Activated naive CD4-positive, alpha-beta T cell (primary cell): ENCODE measurements at places on chromosomes 1 and 21.
A peak's percentile ranks its signal among the peaks of the same experiment; 100 is the strongest.

GRCh38 chr1:150151291-150152181 lies 1.8 kb downstream of the PLEKHO1 start:
- DNase-seq, result peak; percentile 65

- no peak for DNase-seq
Measured at GRCh38 chr1:157404614-157405013, 147.7 kb downstream of the FCRL5 start.

DNA sequence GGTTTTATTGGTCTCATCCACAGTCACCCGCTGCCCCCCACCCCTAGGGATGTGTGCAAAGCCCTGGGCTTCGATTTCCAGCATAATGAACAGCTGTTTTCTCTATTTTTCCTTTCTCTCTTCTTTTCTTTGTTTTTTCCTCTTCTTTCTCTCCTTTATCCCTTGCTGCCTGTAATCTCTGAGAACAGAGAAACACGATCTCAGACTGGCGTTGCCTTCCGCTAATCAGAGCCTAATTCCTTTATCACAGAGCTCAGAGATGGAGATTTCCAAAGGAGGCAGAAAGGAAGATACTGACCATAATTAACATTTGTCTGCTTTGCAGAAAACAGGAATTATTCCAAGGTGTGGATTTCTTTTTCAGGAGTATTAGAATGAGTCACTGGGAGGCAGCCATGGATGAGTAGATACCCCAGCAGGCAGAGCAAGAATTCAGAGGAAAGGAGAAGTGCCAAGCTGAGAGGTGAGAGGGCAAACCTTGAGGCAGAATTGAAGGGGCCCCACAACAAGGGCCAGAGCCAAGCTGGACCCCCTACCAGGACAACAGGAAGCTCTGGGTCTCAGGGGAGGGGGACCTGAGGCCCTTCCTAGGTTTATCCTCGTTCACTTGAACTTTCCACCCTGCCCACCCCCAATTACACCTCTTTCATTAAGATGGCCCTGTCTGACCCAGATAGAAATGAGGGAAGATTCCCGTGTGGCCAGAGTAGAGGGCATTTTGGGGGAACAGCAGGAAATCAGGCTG lies 33.3 kb downstream of the MATN1 start:
- no peak for DNase-seq

GRCh38 chr1:31855038-31855845 lies 39.4 kb upstream of the SPOCD1 start:
- no peak for DNase-seq

DNA sequence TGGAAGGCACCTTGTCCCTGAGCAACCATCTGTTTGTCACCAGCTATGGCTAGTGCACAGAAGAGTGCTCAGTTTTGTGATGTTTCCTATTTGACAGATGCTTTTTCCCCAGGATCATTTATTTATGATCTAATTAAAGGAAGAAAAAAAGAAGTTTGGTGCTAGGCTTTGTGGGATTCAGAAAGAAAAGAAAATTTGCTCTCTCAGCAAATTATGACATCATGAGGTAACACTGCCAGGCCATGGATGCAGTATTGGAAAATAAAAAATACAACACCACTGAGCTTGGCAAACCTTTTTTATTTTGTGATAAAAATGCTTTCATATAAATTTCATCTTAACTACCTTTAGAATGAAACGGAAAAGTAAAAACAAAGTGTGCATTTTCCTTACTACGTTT lies 15.5 kb upstream of the ADAM30 start:
- DNase-seq, result no peak

- no peak for DNase-seq
Measured at GRCh38 chr1:27135541-27136235, 19.2 kb downstream of the SLC9A1 start.

GRCh38 chr1:197096137-197096536 lies 29.1 kb upstream of the F13B start:
- DNase-seq, result no peak

DNA sequence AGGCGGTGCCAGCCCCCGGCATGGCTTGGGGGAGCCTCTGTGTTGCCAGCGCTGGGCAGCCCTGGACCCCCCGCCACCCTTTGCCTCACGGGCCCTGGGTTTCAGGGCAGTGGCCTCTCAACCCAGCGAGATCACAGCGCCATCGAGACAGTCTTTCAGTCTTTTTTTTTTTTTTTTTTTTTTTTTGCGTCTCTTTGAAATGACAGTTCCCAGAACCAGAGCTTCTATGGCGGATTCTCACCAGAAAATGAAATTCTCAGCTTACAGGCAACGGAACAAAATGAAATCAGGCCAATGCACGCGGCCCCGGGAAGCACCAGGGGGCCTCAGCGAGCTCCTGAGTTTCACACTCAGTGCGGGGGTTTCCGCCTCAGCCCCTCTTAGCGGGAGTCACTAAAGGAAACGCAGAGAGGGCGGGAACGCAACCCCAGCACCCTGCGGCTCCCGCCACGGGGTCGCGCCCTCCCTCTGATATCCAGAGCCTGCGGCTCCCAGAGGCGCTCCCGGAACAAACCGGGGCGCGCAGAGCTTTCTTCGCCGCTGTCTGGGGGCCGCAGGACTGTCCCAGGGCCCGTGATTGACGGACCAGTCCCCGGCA lies 8.0 kb upstream of the COL6A1 start:
- no peak for DNase-seq

GRCh38 chr1:64623750-64624191 lies 121.1 kb upstream of the RAVER2 start:
- DNase-seq, result no peak

DNA sequence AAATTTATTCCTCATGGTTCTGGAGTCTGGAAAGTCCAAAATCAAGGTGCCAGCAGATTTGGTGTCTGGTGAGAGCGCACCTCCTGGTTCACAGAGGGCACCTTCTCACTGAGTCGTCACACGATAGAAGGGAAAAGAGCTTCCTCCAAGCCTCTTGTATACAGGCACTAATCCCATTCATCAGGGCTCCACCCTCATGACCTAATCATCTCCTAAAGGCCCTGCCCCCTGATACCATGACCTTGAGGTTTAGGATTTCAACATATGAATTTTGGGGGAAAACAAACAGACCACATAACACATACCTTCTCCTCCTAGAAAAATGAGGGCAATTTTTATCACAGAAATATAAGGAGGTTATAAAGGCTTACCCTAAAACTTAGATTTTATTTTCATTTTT lies 88.0 kb upstream of the NFIA start:
- DNase-seq, result no peak

- no peak for DNase-seq
Measured at GRCh38 chr1:201039876-201040275, 16.4 kb upstream of the KIF21B start.

GRCh38 chr21:32388306-32388705 lies 4.5 kb downstream of the URB1 start:
- DNase-seq, result no peak
